Nephron progenitor cell (in vitro differentiated cells): ENCODE measurements at places on chromosomes 2 and 18.

DNA sequence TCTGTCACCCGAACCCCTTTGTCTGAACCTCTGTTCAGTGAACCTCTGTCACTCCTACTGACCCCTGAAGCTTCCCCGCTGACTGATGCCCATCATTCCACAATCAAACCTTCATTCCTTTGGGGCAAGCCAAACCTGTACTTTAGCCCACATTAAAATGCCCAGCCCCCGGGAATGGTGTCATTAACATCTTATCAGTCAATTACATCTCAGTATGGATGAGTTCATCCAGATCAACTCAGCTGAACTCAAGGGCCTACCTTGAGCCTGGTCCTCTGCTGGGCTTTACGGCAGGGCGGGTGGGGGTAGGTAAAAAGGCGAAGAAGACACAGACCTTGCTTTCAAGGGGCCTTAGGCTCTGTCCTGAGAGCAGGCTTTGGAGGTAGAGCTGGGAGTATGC lies 154.4 kb upstream of the SMAD2 start:
- no peak overlapping the region for H3K4me3 ChIP-seq

- H3K36me3 ChIP-seq = no peaks in the 10 kb centered on the region
- no peaks in the 10 kb centered on the region for H3K4me1 ChIP-seq
- peaks cover 84% of the 10 kb centered on the region for H3K27me3 ChIP-seq
- DNase-seq = peak; percentile 60
- no peak overlapping the region for H3K27ac ChIP-seq
Measured at GRCh38 chr2:95346231-95346737, 49.1 kb downstream of the KCNIP3 start.

GRCh38 chr2:173657996-173658717 lies 303.5 kb downstream of the CDCA7 start:
- no peak overlapping the region for H3K4me3 ChIP-seq
- DNase-seq = no peak
- H3K27me3 ChIP-seq = peaks cover 22% of the 10 kb centered on the region
- H3K27ac ChIP-seq = no peak overlapping the region

DNA sequence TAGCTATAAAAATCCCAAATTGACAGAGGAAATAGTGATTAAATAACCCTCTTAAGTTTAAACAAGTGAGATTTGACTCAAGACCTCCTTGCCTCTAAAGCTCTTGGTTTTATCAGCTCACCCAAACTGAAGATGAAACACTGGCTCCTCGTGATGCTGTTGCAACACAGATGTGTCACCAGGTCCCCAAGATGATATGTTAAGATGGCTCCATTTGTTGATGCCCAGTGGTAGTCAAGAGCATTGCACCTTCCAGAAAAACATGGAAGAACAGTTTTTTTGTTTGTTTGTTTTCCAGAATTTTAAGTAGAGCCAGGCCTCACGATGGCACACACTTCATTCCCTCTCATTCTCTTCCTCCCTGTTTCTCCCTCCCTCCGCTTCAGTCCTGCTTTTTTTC lies 399.8 kb downstream of the TXNL1 start:
- no peak for DNase-seq
- H3K27ac ChIP-seq = no peak overlapping the region
- peaks cover 18% of the 10 kb centered on the region for H3K4me1 ChIP-seq
- no peak overlapping the region for H3K4me3 ChIP-seq

DNA sequence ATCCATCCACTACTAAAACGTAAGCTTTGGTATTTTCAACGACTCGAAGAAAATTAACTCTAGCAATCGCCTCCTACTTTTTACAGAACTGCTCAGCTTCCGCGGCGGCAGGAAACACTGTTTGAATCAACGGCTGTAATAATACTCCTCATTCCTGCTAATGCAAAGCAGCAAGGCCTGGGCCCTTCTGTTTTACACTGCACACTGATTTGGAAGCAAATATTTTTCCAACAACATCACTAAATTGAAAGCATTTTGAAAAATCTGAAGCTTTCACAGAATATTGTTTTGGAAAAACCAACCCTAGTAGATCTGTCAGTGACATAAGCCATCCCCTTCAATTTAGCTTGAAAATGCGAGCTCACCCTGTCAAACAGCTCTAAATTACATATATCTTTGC lies 261.2 kb downstream of the TXNL1 start:
- no peak overlapping the region for H3K4me3 ChIP-seq
- no peak for DNase-seq
- H3K27me3 ChIP-seq = peaks cover 8% of the 10 kb centered on the region
- H3K36me3 ChIP-seq = no peaks in the 10 kb centered on the region
- H3K27ac ChIP-seq = peak overlapping the region; percentile 16

GRCh38 chr18:73235921-73236320 lies 368.1 kb upstream of the NETO1 start:
- H3K27me3 ChIP-seq = no peaks in the 10 kb centered on the region
- no peaks in the 10 kb centered on the region for H3K36me3 ChIP-seq
- H3K4me1 ChIP-seq = peaks cover 11% of the 10 kb centered on the region
- DNase-seq = no peak
- H3K27ac ChIP-seq = no peak overlapping the region

- no peaks in the 10 kb centered on the region for H3K36me3 ChIP-seq
- no peak overlapping the region for H3K4me3 ChIP-seq
- no peak for DNase-seq
- H3K4me1 ChIP-seq = peaks cover 92% of the 10 kb centered on the region
Measured at GRCh38 chr2:158731386-158731785, 63.7 kb upstream of the DAPL1 start.

DNA sequence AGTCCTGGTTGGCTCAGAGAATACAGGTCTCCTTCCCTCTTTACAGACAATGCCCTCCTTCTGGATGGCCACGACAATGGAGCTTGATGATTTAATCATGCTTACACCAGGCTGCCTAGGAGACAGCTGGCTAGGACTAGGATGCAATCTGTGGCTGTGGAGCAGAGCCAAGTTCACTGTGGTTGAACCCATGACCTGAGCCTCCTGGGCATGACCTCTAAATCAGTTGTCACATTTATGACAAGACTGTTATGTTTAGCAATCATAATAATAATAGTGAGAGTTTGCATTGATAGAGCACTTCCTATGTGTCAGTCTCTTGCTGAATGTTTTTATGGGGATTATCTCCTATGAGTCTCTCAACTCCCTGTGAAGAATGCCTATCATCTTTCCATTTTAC lies 244.1 kb downstream of the ICOS start:
- no peaks in the 10 kb centered on the region for H3K4me1 ChIP-seq
- peaks cover 8% of the 10 kb centered on the region for H3K27me3 ChIP-seq
- no peak overlapping the region for H3K4me3 ChIP-seq
- no peaks in the 10 kb centered on the region for H3K36me3 ChIP-seq

DNA sequence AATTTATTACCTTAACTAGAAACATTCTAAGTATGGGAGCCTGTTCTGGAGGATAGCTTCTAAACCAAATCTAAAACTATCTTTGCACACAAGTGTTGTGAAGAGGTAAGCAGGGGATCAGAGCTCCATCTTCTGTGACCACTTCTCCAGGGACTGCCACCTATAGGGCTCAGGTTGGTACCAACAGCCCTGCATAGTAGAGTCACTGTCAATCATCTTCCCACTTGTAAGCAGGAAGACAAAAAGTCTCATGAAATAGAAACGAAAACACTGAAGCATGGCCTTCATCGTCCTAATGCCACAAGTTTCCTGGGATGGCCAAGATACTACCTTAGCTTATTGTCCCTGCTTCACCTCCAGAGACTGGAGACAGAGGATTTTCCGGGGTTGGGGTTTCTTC lies 43.8 kb downstream of the KANSL3 start:
- H3K4me3 ChIP-seq = no peak overlapping the region
- no peak overlapping the region for H3K27ac ChIP-seq
- no peak for DNase-seq
- H3K4me1 ChIP-seq = no peaks in the 10 kb centered on the region

DNA sequence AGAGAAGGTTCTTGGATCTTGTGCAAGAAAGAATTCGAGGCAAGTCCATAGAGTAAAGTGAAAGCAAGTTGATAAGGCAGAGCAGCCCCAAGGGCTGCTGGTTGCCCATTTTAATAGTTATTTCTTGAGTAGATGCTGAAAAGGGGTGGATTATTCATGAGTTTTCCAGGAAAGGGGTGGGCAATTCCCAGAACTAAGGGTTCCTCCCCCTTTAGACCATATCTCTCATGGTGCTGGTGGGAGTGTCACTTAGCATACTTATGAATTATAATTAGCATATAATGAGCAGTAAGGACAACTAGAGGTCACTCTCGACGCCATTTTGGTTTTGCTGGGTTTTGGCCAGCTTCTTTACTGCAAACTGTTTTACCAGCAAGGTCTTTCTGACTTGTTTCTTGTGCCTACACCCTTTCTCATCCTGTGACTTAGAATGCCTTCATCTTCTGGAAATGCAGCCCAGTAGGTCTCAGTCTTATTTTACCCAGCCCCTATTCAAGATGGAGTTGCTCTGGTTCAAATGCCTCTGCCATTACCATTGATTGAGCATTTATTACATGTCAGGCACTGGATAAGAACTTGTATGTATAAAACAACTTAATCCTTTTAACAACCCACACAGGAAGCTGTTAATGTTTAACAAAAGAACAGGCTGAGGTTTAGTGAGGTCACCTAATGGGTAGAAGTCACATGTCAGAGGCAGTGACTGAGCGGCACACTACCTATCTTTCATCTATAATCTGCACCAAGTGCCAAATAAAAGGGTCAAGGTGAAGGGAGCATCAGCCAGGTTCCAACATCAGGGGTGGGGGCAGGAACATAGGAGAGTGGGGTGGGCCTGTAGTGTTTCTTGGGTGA lies 250.9 kb downstream of the ICOS start:
- no peaks in the 10 kb centered on the region for H3K36me3 ChIP-seq
- no peak overlapping the region for H3K4me3 ChIP-seq
- H3K4me1 ChIP-seq = peaks cover 14% of the 10 kb centered on the region
- DNase-seq = no peak
- H3K27me3 ChIP-seq = no peaks in the 10 kb centered on the region
- no peak overlapping the region for H3K27ac ChIP-seq

GRCh38 chr18:24659827-24660720 lies 199.6 kb downstream of the HRH4 start:
- H3K27me3 ChIP-seq = peaks cover 15% of the 10 kb centered on the region
- no peak for DNase-seq
- H3K4me1 ChIP-seq = peaks cover 79% of the 10 kb centered on the region
- no peak overlapping the region for H3K27ac ChIP-seq
- H3K36me3 ChIP-seq = peaks cover 5% of the 10 kb centered on the region
- no peak overlapping the region for H3K4me3 ChIP-seq

GRCh38 chr18:69968039-69968438 lies 20.4 kb upstream of the CD226 start:
- H3K4me3 ChIP-seq = no peak overlapping the region
- DNase-seq = no peak
- H3K27me3 ChIP-seq = peaks cover 4% of the 10 kb centered on the region
- no peak overlapping the region for H3K27ac ChIP-seq
- no peaks in the 10 kb centered on the region for H3K4me1 ChIP-seq

GRCh38 chr2:10215393-10215935 lies 87.2 kb upstream of the HPCAL1 start:
- DNase-seq = no peak
- no peak overlapping the region for H3K4me3 ChIP-seq
- H3K4me1 ChIP-seq = peaks cover 56% of the 10 kb centered on the region
- H3K27me3 ChIP-seq = peaks cover 6% of the 10 kb centered on the region
- no peaks in the 10 kb centered on the region for H3K36me3 ChIP-seq
- H3K27ac ChIP-seq = no peak overlapping the region

DNA sequence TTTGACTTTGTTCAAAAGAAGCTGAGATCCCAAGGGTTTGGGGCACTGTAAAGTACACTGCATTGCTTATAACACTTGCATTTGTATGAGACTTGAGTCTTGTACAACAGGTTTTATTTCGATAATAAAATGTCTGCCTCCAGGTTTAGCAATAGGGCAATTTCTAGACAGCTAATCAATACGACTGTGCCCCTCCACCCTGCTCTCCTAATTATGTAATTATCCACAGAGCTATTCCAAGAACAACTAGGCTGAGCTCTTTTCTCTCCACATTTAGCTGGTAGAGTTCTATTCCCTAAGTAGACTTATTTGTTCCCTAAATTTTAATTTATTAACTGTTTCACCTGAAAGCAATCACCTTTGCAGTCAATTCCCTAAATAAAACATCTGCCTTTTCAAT lies 52.9 kb upstream of the LINC00305 start:
- no peaks in the 10 kb centered on the region for H3K27me3 ChIP-seq
- H3K4me1 ChIP-seq = peaks cover 42% of the 10 kb centered on the region
- no peak overlapping the region for H3K27ac ChIP-seq
- no peak for DNase-seq

- no peak for DNase-seq
- no peak overlapping the region for H3K27ac ChIP-seq
- no peak overlapping the region for H3K4me3 ChIP-seq
- peaks cover 29% of the 10 kb centered on the region for H3K4me1 ChIP-seq
- peaks cover 3% of the 10 kb centered on the region for H3K27me3 ChIP-seq
Measured at GRCh38 chr2:217681791-217682190, 321.0 kb downstream of the TNS1 start.

- peak overlapping the region; percentile 91 for H3K4me3 ChIP-seq
- no peak for DNase-seq
- H3K27ac ChIP-seq = no peak overlapping the region
- peaks cover 17% of the 10 kb centered on the region for H3K4me1 ChIP-seq
- H3K36me3 ChIP-seq = no peaks in the 10 kb centered on the region
- H3K27me3 ChIP-seq = peaks cover 91% of the 10 kb centered on the region
Measured at GRCh38 chr2:54723996-54724559, 616 bp downstream of the EML6 start.

GRCh38 chr2:128867936-128868636 lies 549.4 kb upstream of the HS6ST1 start:
- no peak overlapping the region for H3K4me3 ChIP-seq
- no peaks in the 10 kb centered on the region for H3K36me3 ChIP-seq

DNA sequence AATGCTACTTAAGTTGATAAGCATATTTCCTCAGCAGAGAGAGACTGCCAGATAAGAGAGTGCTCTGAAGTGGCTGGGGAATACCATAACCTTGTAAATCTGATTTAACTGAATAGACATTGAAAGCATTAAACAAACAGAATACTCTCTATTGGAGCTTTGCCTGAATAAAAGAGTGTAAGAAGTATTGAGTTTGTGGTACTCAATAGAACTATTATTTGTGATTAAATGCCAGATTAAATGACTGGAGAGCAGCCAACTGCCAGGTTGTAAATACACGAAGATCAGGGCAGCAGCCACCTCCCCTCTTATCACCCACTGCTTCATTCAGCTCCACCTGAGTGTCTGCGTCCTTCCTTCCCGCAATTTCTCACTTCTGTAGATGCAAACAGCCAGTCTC lies 373.6 kb downstream of the DCDC2C start:
- no peaks in the 10 kb centered on the region for H3K4me1 ChIP-seq
- H3K4me3 ChIP-seq = no peak overlapping the region
- no peaks in the 10 kb centered on the region for H3K36me3 ChIP-seq
- no peak for DNase-seq
- no peak overlapping the region for H3K27ac ChIP-seq
- H3K27me3 ChIP-seq = no peaks in the 10 kb centered on the region
